Activated T-helper 2 cell treated with anti-CD3 and anti-CD28 coated beads, Interferon-gamma antibody, Interleukin-2, Interleukin-4, amounts not matched to agents 10 μg/mL and 5 μg/mL and 100 μg/mL, durations not matched to agents 14 hours and 24 hours and 36 hours (primary cell): ENCODE measurements at places on chromosomes 5 and 9. TPM values are rescaled to one million over a fixed set of nuclear protein-coding genes. Genes with fewer than 3 reads are reported as not detected.
A peak's percentile ranks its signal among the peaks of the same experiment; 100 is the strongest.

Gene EFNA5
- total RNA-seq, result 0.32 TPM in 1 of 2 replicates, not detected in the other

DNA sequence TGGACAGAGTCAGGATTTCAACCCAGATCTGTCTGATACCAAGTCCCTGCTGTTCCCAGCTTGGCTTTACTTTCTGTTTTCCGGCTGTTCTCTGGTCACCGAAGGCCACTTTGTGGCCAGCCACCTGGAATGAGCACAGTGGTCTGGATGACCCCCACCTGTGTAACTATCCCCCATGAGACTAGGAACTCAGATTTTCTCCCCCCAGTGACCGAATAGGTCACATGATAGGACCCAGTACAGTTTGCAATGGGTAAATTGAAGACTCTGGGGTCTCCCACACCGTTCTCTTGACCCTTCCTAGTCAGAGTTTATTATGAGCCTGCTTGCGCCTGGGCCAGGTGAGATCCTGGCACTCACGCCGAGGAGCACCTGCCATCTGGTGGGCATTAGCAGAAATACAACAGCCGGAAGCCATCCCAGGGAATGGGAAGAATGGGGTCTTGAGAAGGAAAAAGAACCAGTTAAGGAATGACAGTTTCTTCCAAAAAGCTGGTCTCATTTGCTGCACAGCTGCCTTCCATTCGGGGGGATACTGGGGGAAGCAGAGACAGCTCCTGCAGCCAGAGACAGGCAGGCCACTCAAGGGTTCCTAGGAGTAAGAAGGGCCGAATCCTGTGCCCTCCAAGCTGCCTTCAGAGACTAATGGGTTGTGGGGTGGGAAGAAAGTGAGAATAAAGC is 7.1 kb downstream of the PHYHD1 start:
- no peak overlapping the region for H3K27ac ChIP-seq
- peak; percentile 22 for DNase-seq
- peaks cover 2% of the 10 kb centered on the region for H3K27me3 ChIP-seq
- no peaks in the 10 kb centered on the region for H3K36me3 ChIP-seq

- H3K27me3 ChIP-seq, result no peaks in the 10 kb centered on the region
- no peak for DNase-seq
- H3K27ac ChIP-seq, result no peak overlapping the region
- H3K4me3 ChIP-seq, result no peak overlapping the region
- H3K4me1 ChIP-seq, result peaks cover 31% of the 10 kb centered on the region
Observed at GRCh38 chr5:80097451-80097850, 62.3 kb downstream of the THBS4 start.

- no peak overlapping the region for H3K4me3 ChIP-seq
- no peaks in the 10 kb centered on the region for H3K27me3 ChIP-seq
- H3K36me3 ChIP-seq, result peaks cover 45% of the 10 kb centered on the region
- peak overlapping the region; percentile 84 for H3K27ac ChIP-seq
- H3K4me1 ChIP-seq, result peaks cover 30% of the 10 kb centered on the region
- no peak for DNase-seq
Observed at GRCh38 chr5:176996780-176997179, 9.8 kb downstream of the UIMC1 start.

DNA sequence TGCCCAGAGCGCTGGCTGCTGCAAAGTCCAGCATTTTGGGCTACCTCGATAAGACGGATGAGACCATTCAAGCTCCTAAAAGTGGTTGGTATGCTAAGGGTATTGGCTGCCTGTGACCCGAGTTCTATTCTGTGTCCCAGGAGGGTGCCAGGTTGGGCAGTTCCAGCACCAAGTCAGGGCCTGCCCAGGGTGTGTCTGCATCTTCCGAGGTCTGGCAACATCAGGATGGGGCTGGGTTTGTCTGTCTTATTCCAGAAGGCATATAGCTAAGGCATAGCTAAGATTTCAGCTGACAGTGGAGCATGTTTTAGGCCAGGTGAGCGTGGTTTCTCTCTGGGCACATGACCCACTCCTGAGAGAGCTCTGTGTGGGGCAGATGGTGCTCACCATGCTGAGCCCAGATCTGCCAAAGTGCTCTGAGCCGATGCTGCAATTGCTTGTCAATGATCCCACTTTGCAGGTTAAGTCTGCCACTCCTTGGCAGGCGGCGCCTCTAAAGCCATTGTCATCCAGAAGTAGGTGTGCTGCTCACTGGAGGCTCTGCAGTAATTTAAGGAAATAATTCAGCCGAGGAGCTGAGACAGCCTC is 7.8 kb downstream of the SLC9A3 start:
- DNase-seq, result no peak
- H3K27me3 ChIP-seq, result peaks cover 21% of the 10 kb centered on the region
- no peak overlapping the region for H3K4me3 ChIP-seq
- H3K4me1 ChIP-seq, result no peaks in the 10 kb centered on the region
- H3K36me3 ChIP-seq, result no peaks in the 10 kb centered on the region

Gene ENTREP1
- not detected in 2 replicates for total RNA-seq
